Lower lobe of right lung (tissue), 2 donors: ENCODE measurements at places on chromosomes 11 and 22.
A peak's percentile ranks its signal among the peaks of the same experiment; 100 is the strongest.

DNA sequence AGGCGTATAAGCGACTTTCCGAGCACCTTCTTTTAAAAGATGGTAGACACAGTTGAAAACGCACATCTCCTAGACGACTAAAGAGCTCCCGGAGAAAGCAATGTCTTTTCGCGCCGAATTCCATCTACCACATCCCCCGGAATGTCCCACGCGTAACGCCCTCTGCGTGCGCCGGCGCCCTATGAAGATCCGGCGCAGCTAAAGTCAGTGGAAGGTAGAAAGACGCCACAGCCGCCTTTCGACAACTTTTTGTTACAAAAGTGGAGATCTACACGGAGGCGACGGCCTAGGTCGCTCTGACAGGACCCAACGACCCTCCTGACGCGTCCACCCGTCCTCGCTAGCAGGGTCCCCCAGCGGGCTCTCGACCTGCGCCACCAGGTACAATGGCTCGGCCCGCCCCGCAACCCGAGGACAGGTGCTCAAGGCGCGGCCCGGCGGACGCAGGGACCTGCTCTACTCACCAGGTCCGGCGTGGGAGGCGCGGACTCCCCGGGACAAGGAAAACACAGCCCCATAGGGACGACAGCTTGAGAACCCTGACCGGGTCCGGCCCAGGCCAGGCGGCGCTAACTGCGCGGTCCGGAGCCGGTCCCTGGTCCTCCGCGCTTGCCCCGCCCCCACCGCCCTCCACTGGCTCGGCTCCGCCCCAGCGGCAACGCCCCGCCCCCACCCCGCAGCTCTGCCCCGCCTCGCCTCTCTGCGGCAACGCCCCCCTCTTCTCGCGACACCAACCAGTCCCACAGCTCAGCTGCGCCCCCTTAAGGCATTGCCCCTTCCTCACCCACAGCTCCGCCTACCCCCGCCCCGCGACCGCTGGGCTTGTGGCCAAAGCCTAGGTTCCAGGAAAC is at the start of gene SVIP:
Gene SVIP (minus strand): TSS at position 571 of the 851 bp plus-strand sequence. CDS start 53 bp downstream, at position 518.
- peaks cover 21% of the 10 kb centered on the region for H3K36me3 ChIP-seq
- peaks cover 9% of the 10 kb centered on the region for H3K4me1 ChIP-seq
- peak within 1 kb of the TSS; percentile 90 for H3K27ac ChIP-seq
- no peaks in the 10 kb centered on the region for H3K27me3 ChIP-seq
- peak within 1 kb of the TSS; percentile 93 for H3K4me3 ChIP-seq

DNA sequence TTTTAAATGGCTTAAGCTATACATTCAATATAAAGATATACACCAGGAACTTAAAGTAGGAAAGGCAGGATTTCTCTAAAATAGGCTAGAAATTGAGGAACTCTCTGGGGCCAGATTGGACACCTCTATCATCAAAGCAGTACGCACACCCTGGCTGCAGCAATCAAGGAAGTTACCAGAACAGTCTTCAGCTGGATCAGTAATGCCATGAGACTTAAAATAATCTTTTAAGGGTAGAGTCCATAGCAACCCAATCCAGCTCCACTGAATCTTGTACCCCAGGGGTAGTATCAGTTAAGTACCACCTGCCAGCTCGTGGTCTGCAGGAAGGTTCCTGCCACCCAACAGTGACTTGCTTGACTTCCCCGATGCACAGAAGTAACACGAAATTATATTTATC is 3.0 kb downstream of the RDX start:
- no peak for DNase-seq
- H3K4me1 ChIP-seq, result peaks cover 54% of the 10 kb centered on the region
- H3K27ac ChIP-seq, result no peak overlapping the region
- H3K27me3 ChIP-seq, result no peaks in the 10 kb centered on the region
- H3K36me3 ChIP-seq, result no peaks in the 10 kb centered on the region

DNA sequence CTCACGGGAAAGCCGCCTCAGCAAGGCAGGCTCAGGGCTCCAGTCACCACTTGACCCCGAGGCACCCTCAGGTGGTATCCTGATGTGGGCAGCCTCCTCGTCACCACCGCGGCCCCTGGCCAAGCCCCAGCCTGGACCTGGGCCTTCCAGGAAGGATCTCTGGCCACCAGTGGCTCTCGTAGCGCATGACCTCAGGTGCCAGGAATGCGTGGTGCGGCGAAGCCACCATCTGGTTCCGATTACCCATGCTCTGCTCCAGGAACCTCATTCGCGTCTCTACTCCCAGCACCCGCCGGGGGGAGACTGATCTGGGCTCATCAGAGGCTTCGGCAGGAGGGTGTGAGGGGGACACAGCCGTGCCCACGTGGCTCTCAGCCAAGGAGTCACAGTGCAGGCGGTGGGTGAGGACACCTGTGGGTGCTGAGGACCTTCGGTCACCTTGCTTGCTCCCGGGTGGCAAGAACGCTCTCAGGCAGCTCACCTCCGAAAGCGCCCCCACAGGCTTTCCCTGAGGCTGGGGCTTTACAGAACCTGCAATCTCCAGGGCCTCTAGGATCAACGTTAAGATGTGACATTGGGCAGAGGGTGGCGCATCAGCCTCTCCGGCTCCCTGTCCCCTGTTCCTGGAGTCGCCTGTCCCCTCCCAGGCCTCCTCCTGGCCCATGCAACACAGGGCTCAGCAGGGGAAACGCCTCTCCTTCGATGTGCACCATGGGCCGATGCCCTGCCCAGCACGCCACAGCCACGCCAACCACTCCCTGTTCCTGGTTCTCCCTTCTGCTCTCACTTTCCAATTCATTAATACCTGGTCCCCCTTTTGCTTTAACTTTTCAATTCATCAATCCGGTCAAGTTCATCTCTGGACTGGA is 39.0 kb downstream of the TBX1 start:
- H3K27ac ChIP-seq, result no peak overlapping the region
- no peak overlapping the region for H3K4me3 ChIP-seq
- H3K36me3 ChIP-seq, result no peaks in the 10 kb centered on the region
- H3K4me1 ChIP-seq, result no peaks in the 10 kb centered on the region
- H3K27me3 ChIP-seq, result no peaks in the 10 kb centered on the region

DNA sequence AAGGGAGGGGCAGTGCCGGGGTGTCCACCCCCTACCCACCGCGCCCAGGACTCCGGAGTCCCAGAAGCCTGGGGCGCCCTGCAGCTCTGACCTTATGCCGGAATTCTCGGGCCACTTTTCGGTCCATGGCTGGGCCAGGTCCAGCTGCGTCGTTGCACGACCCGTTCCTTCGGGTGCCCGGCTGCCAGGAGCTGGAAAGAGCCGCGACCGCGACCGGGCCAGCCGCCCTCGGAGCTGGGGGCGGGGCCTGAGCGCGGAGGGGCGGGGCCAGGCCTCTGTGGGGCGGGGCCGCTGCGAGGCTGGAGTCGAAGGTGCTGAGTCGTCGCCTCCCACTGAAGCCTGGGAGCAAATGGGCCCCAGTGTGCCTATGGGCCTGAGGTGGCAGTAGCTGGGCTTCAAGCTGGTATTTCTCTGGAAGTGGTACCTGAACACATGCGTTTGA is at the start of gene USH1C:
Gene USH1C (minus strand): TSS at position 236 of the 442 bp plus-strand sequence. CDS start 109 bp downstream, at position 127.
- no peaks in the 10 kb centered on the region for H3K36me3 ChIP-seq
- H3K4me1 ChIP-seq, result peaks cover 3% of the 10 kb centered on the region
- no peak within 1 kb of the TSS for H3K27ac ChIP-seq
- H3K4me3 ChIP-seq, result no peak within 1 kb of the TSS
- H3K27me3 ChIP-seq, result peaks cover 12% of the 10 kb centered on the region
- DNase-seq, result no peak

DNA sequence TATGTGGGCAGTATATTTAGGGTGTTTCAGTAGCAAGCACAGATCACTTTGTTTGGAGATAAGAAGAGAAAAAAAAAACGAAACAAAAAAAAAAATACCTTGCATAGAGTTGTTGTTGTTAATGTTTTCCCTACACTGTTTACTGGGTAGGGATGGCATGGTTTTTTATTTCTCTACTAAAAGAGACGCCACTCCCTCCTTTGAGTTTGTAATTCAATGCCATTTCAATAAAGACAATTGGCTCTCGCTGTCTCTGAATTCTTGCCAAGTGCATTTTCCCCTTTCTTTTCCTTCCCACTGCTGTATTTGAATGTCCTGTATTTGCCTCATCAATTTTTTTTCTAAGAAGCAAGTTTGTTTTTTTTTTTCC is 213.9 kb upstream of the UBASH3B start:
- H3K27ac ChIP-seq, result peak overlapping the region; percentile 31
- no peak for DNase-seq
- no peaks in the 10 kb centered on the region for H3K27me3 ChIP-seq
- H3K4me1 ChIP-seq, result peaks cover 19% of the 10 kb centered on the region
